ENCODE measurements at places on chromosomes 3 and 15.

DNA sequence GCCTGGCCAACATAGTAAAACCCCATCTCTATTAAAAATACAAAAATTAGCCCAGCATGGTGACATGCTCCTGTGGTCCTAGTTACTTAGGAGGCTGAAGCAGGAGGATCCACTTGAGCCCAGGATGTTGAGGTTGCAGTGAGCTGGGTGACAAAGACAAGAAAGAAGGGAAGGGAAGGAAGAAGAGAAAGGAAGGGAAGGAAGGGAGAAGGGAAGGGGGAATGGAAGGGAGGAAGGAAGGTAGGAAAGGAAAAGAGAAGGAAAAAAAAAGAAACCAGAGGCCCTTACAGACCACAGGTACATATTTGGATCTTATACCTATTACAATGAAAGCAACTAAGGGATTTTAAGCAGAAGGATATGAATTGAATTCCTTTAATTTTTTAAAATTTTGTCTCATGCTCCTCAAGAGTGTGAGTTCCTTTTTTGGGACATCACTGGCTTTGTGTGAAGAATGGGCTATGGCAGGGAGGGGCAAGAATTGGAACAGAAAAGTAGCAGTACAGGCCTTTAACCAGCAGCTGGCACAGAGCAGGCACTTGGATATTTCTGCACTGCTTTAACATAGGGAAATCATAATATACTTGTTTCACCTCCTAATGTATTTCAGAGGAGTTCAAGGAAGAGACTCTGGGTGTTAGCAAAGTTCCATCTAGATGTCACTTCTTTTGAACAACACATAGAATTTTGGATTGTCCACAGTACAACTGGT is 7.9 kb downstream of the RAB27A start:
- DNase-seq, result no peak

GRCh38 chr3:7999384-7999783 is 502.2 kb upstream of the LMCD1 start:
- DNase-seq, result no peak

DNA sequence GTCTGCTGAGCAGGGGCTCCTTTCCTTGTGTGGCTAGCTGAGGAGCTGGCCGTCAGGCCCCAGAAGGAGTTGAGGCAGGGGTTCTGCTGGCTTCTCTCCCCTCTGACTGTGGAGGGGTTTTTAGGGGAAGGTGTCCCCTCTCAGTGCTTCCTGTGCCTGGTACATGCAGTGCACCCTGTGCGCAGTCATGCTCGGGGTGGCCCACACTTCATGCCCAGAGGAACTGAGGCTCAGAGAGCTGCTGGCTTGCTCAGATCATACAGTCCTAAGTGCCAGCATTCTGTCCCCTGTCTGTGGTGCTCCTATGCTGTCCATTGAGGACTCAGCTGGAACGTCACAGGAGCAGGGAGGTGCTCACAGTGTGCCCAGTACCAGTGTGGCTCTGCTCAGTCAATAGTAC is 67.9 kb upstream of the PLXNA1 start:
- no peak for DNase-seq

DNA sequence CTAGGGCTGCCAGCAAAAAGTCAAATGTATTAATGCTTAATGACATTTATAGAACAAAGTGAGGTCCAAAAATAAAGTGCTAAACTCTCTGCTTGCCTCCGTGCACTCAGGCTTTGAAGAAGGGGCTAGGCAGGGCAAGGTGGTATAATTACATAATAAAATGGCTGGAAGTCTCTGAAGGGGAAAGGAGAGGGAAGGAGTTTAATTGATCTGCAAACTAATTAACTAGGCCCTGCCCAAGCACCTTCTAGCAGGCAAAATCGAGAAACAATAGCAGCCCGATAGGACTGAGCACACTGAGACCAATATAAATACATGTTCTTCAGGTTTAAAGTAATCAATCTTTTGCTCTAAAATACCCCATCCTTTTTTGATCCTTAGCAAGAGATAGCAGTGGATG is 13.0 kb downstream of the DIS3L start:
- DNase-seq, result no peak

GRCh38 chr3:76365275-76365674 is 579.9 kb upstream of the ZNF717 start:
- DNase-seq, result no peak

DNA sequence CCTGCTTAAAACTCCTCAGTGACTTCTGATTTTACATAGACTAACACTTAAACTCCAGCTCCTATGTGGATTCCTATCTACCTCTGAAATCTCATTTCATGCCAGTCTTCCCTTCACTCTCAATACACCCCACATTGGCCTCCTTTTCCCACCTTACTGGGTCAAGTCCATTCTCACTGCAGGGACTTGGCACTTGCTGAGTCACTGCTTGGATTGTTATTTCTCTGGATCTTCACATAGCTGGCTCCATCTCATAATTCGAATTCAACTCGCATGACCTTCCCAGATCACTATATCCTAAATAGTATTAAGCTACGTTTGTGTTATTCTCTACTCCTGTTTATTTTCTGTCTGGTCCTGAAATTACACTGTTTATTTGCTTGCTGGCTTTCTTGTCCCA is 59.6 kb upstream of the FRMD4B start:
- DNase-seq, result no peak
